ENCODE measurements at places on chromosomes 1 and 21.

DNA sequence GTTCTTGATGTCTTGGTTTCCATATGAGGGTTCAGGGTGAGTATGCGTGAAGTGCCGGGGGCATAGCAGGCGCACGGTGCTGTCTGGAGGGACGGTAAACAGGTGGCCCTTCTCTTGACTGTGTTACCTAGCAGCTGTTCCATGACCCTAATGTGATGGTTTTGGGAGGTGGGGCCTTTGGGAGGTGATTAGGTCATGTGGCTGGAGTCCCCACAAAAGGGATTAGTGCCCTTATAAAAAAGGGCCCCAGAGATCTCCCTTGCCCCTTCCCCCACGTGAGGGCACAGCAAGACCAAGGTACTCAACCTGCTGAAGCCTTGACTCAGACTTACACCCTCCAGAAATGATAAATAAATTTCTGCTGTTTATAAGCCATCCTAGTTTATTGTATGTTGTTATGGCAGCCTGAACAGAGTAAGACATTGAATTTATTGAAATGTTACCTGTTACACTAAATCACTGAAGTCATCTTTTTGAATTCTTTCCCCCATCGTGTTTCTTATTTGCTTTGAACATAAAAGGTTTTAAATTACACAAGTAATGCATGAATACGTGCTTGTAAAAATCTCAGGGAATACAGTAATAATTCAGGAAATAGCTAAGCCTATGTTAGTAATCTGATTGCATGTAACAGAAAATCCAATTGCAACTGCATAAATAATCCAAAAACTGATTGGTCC, 15.6 kb downstream of the TRAPPC10 start:
- no peak for DNase-seq

GRCh38 chr1:68594851-68595250, 98.0 kb upstream of the DEPDC1 start:
- no peak for DNase-seq

DNA sequence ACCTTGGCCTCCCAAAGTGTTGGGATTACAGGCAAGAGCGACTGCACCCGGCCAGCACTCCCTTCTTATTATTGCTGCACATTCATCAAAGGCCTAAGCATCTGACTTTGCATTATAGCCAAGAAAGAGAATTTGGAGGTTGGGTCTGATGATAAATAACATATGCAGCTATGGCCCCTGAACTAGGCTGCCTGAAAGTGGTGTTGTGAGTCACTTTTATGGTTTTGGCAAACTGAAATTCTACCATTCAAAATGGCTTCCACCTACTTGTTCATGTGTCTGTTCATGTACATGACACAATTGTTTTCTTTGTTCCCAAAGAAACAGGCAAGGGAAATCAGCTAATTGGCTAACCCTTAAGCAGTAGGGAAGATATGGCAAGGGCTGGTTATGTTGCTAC, 25.0 kb upstream of the UAP1 start:
- no peak for DNase-seq

DNA sequence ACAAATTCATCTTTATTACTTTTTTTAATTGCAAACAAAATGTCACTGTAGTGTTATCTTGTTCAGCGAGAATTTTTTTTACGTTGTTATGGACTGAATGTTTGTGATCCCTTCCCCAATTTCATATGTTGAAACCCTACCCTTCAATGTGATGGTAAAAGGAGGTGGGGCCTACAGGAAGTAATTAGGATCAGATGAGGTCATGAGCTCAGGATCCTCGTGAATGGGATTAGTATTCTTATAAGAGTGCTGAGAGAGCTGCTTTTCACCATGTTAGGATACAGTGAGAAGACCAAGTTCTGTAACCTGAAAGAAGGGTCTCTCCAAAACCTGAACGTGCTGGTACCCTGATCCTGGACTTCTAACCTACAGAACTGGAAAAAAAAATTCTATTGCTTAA, 646.0 kb upstream of the TMPRSS15 start:
- no peak for DNase-seq

DNA sequence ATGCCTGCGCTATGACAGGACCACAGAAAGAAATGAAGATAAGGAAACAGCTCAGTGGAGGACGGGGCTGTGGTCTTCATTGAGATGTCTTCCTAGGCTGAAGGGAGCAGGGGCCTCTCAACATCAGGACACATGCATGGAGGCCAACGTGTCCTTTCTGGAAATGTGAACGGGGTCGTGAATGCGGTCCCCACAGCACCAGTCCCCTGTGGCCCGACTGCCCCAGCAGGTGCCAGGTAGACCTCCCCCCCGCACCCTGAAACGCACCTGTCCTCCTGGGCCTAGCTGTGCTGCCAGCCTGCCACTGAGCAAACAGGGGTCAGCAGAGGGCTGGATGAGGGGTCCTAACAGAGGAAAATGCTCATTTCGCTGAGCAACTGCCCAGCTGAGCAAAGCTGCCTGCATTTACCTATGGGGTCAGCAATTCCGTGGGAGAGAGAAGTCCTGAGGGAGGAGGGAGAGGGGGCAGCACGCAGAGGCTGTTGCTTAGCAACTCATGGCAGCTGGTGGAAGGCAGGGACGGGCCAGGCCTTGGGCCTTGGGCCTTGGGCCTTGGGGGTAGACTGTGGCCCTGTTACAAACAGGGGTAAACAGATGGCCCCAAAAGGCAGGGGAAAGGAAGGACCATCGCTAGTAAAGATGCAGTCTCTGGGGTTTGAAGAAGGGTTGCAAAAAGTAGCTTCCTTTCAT, 77.4 kb downstream of the NPHP4 start:
- no peak for DNase-seq

DNA sequence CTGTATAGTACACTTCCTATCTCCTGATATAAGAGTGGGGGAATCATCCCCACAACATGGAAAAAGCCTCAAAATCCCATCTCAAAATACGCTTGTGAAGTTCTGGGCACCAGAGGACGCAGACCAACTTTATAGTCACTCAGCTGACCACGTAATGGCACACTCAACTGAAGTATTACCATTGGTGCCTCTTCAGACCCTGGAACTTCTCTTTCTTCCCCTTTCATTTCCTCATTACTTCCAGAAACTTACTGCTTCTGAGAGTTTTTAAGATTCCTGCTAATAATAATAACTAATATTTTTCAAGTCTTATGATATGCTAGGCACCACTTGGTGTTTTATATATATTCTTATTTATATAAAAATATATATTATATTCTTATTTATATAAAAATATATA, 202.6 kb downstream of the PTPRC start:
- no peak for DNase-seq

DNA sequence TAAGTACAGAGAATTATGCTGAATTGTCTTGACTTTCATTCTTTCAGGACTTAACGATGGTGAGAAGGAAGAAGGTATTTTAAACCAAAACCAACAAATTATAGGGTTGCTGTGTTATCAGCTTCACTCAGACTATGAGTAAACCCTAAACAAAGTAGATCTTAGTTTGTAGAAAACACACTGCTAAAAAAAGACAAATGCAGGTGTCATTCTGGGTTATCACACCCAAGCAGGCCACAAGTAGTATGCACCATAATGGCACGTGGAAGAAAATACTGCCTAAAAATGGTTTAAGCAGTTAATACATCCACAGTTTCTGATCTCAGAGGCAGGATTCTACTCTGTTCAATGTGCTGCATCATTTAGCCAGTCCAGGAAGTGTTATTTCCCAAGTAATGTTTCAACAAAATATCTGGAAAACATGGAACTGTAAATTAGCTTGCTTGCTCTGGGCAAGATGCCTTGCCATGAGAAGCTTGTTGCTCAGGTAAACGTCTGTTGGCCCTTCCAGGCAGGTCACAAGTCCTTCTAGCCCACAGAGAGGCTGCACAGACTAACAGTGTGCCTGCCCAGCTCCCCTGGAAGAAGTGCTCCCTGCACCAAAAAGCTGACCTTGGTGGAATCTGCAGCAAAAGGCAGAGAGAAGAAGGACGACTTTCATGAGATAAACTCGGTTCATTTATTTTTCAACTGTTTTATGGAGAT, 4.1 kb downstream of the DIPK1A start:
- DNase-seq, result no peak

GRCh38 chr21:31293986-31294385, 50.1 kb downstream of the TIAM1 start:
- no peak for DNase-seq

DNA sequence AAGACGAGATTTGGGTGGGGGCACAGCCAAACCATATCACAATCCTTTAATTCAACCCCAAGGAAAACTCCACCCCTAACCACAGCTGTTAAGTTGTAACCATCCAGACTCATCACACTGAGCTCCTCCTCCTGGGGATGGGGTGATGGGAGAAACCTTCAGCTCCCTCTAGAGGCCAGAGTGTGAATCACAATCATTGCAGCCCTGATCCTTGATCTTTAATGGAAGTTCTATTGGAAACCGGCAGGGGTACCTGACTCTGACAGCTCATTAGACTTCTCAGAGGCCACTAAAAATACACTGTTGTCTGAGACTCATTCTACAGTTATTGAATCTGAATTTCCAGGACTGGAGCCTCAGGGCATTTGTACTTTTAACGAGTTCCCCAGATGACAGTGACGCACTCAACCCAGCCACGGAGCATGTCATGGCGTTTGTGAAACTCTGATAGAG, 127.2 kb downstream of the IGSF21 start:
- DNase-seq, result peak; percentile 65

- no peak for DNase-seq
These were observed 29.9 kb downstream of the GIPC2 start for GRCh38 chr1:78075621-78076020.

GRCh38 chr1:3864884-3865283, 7.6 kb downstream of the DFFB start:
- no peak for DNase-seq

DNA sequence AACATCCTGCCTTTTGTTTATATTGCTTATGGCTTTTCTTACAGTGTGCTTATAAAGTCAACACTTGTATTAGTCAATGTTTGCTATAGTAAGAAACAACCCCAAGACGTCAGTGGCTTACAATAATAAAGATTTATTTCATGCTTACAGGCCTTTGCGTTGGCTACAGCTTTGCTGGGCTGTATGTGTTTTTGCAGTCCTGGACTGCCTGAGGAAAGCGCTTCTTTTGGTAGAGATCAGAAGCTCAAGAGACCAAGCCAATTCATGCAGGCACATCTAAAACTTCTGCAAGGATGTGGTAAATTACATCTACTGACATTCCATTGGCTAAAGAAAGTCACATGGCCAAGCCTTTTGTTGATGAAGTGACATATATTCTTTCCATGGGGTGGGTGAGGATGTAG, 17.5 kb upstream of the PRKAA2 start:
- no peak for DNase-seq

DNA sequence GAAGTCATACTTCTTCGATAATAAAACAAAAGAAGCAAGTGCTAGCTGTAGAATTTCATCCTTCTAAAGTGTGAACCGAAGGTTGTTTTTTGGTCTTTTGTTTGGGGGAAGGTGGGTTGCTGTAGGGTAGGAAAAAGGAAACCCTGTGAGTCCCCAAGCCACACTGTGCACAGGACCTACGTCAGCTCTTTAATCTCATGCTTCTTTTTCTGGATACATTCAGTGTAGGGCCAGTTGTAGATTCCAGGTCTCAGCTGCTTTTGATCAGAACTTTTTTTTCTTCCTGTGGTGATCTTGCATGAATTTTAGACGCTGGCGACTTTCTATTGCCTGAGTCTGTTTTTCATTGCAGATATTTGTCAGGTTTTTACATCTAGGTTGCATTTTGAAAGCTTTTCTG, 40.2 kb downstream of the BCL9 start:
- DNase-seq, result no peak

All from NCI-H446 treated with DMSO at 0.1 percent for 48 hours (cell line).